ENCODE measurements at places on chromosomes 11 and 22.

DNA sequence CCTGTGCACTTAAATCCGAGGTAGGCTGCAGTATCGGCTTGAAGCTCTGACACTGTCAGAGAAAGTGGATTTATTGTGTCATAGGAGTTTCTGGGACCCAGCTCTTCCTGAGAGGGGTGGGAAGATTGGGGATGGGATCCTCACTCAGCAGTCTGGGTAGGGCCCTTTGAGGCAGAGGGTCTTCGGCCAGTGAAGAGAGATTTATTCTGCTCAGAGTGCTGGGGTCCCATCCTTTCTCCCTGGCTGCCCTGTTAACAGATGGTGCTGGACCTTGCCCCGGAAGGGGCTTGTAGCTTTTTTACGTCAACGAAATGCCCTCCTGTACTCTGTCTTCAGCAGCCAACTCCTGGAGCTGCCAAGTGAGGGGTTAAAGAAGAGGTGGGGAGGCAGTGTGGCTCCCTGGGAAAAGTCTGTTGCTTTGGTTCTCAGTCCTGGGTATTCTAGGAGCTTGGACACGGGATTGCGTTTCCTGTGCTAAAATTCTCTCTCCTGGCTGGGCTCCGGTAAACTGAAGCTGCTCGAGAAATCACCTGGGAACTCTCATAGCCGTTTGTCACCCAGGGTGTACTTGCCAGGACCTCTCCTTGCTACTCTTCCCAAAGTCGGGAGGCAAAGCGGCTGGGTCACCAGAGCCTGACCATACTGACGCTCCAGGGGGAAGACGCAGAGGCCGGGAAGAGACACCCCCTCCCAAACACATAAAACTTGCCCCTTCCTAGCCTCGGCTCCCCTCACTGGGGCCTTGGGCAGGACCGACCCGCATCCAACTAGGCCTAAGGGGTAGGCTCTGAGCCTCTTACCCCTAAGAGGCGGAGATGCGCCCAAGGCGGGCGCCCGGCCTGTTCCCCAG lies 806 bp upstream of the SMDT1 start:
- DNase-seq = no peak

DNA sequence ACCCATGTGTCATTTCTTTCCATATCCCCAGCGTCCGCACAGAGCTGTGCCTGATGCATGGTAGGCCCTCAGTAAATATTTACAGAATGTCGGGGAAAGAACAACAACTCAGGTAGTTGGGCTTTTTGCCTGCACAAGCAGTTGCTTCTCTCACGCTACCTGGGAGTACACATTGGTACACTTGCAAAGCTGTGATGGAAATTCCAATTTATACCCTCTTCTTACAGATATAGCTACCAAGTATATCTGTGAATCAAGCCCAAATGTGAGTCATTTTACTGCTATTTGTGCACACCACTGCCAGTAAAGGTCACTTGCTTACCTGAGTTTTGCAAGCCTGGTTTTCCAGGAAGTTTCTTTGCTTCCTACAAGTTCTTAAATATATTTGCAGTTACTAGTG lies 333.0 kb upstream of the NARS2 start:
- no peak for DNase-seq

DNA sequence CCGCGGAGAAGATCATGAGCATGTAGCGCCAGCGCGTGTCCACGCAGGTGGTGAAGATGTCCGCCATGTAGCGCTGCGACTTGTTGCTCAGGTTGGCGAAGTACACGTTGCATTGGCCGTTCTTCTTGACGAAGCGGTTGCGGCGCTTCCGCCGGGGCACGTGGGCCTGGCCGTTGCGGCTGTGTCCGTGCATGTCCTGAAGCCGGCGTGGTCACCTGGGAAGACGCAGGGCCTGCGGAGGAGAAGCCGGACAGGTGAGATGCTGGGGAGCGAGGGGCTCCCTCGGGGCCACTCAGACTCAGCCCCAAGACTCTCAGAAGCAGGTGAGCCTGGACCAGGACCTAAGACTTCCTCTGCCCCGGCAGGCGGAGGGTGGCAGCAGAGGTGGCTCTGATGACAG lies 27.1 kb downstream of the KCNJ4 start:
- no peak for DNase-seq

DNA sequence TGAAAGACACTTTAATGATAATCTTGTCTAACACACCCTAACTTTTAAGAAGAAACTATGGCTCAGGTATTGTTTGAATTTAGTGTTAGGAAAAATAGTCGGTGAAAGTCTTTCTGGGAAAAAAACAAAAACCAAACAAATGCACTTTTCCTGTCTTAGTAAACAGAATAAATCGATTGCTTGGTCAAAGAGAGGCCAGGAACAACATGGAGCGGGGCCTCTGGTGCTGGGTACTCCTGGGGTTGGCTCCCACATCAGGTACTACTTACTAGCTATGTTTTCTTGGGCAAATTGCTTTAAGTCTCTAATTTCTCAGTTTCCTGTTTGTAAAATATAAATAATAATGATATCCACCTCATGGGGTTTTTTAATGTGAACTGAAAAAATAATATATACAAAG lies 46.8 kb downstream of the NAV2 start:
- no peak for DNase-seq

- no peak for DNase-seq
Measured at GRCh38 chr11:8031248-8032115, 44.3 kb downstream of the EIF3F start.

DNA sequence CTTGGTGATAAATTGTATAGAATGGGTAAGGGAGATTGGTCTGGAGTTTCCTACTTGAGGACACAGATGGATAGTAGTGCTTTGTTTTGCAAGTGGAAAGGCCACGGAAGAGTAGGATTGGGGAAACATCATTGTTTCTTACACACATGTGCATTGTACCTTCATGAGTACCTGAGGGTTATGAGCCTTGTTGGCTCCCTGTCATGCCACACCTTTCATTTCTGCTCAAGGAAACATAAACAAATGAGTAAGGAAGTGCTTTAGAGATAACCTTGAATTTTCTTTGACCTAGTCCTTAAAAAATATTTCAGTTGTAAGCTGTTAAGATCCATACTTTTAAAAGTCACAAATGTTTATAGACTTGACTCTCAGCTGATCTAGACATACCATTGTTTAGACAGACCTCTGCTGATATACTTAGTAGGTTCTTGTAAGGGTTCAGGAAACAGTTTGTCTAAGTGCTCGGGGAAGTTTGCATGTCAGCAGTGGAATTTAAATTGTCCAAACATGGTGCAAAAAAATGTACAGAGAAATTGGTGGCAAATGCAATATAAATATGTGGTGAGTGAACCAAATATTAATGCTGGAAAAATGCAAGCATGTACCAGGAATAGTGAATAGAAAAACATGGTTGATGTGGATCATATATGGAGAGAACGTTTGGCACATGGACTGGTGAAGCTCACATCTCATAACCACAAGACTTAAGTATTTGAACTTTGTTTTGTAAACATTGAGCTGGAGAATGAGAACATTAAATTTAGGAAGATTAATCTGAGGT lies 40.9 kb downstream of the GAS2 start:
- no peak for DNase-seq

DNA sequence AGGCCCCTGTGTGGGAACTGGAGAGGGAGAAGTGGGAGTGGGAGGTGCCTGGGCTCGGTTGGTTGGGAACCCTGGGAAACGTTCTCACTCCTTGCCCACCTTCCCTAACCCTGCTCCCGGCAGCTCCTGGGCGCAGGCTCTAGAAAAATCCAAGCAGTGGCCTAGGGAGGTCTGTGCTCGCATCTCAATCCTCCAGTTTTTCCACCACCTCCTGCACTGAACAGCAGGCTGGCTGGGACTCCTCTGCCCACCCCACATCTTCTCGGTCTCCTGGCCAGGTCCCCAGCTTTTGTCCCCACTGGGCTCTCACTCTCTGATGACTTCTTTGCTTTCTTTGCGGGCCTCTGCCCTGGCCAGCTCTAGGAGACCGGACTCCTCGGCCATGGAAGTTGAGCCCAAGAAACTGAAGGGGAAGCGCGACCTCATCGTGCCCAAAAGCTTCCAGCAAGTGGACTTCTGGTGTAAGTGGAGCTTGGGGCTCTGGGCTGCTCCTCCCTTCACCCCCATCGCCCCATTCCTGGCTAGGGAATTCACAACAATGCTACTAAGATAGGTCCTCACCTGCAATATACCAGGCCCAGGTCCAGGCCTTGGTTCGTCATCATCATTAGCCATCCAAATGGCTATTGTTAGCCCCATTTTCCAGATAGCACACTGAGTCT lies 35.6 kb downstream of the PRDM11 start:
- no peak for DNase-seq

DNA sequence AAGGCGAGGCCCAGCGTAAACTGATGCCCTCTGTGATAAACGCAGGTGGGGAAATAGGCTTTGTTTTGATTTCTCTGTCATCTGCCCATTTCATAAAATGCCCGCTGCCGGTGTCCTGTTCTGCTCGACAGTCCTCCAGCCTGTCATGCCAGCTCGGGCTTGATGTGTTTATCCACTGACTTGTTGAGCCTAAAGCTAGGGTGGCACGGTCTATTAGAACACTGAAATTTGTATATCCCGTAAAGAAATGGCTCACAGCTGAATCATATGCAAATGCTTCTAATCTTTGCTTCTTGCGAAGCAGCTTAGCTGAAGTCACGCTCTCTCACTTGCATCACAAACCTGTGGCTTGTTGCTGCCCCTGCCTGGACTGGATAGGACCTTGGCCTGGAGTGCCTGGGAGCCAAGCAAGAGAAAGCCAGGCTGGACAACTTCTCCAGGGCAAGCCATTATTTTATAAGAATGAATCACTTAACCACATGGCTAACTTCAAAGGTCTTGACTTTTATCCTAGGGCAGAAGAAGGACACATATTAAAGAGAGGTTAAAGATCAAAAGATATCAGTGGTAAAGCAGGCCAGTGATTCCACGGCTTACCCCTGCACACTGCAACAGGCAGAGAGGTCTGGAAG lies 33.1 kb downstream of the EHF start:
- no peak for DNase-seq

- no peak for DNase-seq
Measured at GRCh38 chr11:46272816-46273427, 4.5 kb upstream of the CREB3L1 start.

DNA sequence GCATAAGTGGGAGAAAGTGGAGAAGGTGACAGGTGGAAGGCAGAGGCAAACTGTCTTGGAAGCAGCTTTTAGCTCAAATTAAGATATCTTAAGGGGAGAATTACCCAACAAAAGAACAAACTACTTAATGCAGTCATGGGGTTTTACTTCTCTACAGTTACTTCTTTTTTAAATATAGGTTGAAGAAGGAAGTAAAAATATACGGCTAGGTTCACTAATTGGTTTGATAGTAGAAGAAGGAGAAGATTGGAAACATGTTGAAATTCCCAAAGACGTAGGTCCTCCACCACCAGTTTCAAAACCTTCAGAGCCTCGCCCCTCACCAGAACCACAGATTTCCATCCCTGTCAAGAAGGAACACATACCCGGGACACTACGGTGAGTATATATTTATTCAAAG lies 40.8 kb downstream of the PDHX start:
- no peak for DNase-seq

- DNase-seq = no peak
Measured at GRCh38 chr11:114478001-114478410, 38.7 kb downstream of the REXO2 start.

GRCh38 chr11:102462610-102463009 lies 10.0 kb upstream of the TMEM123 start:
- DNase-seq = no peak

- DNase-seq = no peak
Measured at GRCh38 chr22:49847751-49848689, 5.6 kb upstream of the ZBED4 start.

DNA sequence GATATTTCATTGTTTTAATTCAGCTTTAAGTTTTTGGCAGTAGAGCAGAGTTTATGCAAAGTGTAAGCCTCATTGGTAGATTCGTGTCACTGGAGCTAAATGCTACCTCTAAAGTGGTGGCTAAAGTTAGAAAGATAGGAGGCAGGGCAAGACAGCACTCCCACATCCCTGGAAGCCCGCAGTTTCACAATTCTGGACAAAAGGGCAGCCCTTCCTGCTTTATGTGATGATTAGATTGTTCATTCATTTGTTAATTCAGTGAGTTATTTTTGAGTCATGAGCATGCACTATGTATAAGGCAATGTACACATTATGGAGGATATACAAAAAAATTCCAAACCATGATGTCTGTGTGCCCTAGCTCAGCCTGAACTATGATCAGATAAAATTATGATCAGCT lies 52.1 kb upstream of the EIF3M start:
- DNase-seq = no peak

DNA sequence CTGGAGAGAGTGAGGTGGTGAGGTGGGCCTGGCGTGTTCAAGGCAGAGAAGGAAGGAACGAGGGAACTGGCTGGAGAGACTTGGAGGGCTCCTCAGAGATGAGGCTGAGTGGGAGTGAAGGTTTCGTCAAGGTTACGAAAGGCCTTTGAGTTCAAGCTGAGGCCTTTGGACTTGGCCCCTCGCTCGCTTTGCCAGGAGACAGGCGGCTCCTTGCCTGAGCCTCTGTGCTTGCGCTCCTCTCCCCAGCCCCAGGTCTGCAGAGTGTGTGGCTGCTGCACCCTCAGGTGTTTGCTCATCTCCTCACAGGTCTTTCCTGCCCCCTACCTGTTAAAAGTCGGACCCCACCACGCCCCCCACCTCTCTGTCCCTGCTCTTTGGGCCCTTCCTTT lies 91.6 kb downstream of the ATXN10 start:
- DNase-seq = no peak

- DNase-seq = no peak
Measured at GRCh38 chr22:43926349-43926710, 2.7 kb downstream of the PNPLA3 start.

DNA sequence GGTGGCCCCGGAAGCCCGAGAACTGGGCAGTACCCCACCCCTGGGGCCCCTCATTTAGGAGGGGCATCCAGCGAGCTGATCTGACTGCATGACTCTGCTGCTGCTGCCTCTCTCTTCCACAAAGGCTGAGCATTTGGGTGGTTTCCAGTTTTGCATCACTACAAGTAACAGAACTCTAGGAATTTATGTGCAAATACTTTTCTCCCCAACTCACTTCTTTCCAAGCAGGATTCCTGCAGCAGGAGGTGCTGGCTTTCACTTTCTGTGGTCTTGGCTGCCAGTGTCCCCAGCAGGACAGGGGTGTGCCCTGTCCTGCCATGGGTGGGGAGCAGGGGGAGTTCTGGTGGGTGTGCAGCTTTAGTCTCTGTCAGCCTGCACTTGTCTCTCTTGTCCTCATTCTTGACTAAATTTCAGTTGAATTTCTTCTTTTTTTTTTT lies 21.2 kb downstream of the UPB1 start:
- no peak for DNase-seq

DNA sequence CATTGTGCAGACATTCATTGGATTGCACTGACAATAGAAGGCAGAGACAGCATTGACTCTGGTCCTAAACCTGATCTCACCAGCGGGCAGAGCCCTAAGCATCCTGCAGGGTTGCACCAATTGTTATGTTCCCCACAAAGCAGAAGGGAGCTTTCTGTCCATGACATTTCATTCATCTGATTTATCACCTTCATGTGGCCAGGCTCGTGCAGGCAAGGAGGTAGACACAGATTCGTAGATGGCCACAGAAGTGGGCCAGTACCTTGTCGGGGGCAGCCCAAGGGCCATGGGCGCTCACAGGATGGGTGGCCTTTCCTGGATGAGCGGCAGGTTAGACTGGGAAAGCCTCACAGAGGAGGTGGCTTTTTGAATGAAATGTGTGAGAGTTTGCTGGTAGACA lies 2.9 kb downstream of the TSKU start:
- DNase-seq = no peak

GRCh38 chr11:65826984-65827735 lies 6.6 kb upstream of the SNX32 start:
- DNase-seq = no peak

- no peak for DNase-seq
Measured at GRCh38 chr11:18264035-18264434, 2.0 kb upstream of the SAA1 start.
